ENCODE measurements at places on chromosomes 3 and 15.
A peak's percentile ranks its signal among the peaks of the same experiment; 100 is the strongest.

- peaks cover 19% of the 10 kb centered on the region for H3K4me1 ChIP-seq
- peak overlapping the region; percentile 51 for H3K4me3 ChIP-seq
- no peaks in the 10 kb centered on the region for H3K36me3 ChIP-seq
- no peaks in the 10 kb centered on the region for H3K27me3 ChIP-seq
Measured at GRCh38 chr3:127002195-127003174, 19.6 kb downstream of the PLXNA1 start.

- no peaks in the 10 kb centered on the region for H3K36me3 ChIP-seq
- H3K4me3 ChIP-seq: no peak overlapping the region
- no peaks in the 10 kb centered on the region for H3K27me3 ChIP-seq
- no peak overlapping the region for H3K27ac ChIP-seq
- H3K4me1 ChIP-seq: no peaks in the 10 kb centered on the region
- DNase-seq: no peak
Measured at GRCh38 chr3:150149651-150150051, 179.0 kb upstream of the PFN2 start.

DNA sequence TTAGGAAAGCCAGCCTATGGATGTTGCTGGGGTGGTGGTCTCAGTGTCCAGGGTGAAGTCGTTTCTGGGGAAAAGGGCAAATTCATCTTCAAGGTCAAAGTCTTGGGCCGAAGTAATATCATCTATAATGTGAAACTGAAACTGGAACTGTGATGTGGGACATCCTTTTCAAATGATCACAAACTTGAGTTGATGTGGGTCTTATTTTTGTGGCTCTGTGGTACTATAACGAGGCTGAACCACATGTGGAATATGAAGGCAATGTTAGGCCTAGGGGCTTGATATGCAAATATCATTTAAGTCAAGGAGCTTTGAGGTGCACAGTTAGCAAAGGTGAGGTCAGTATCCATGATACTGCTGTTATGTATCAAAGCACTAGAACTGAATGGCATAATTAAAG lies 1.5 kb upstream of the CD200R1L start:
- no peaks in the 10 kb centered on the region for H3K4me1 ChIP-seq
- no peak overlapping the region for H3K4me3 ChIP-seq
- no peak for DNase-seq
- H3K27ac ChIP-seq: no peak overlapping the region

- H3K4me3 ChIP-seq: no peak overlapping the region
- no peak overlapping the region for H3K27ac ChIP-seq
- H3K27me3 ChIP-seq: no peaks in the 10 kb centered on the region
- no peak for DNase-seq
- H3K4me1 ChIP-seq: no peaks in the 10 kb centered on the region
Measured at GRCh38 chr3:160968761-160969160, 136.4 kb downstream of the B3GALNT1 start.

DNA sequence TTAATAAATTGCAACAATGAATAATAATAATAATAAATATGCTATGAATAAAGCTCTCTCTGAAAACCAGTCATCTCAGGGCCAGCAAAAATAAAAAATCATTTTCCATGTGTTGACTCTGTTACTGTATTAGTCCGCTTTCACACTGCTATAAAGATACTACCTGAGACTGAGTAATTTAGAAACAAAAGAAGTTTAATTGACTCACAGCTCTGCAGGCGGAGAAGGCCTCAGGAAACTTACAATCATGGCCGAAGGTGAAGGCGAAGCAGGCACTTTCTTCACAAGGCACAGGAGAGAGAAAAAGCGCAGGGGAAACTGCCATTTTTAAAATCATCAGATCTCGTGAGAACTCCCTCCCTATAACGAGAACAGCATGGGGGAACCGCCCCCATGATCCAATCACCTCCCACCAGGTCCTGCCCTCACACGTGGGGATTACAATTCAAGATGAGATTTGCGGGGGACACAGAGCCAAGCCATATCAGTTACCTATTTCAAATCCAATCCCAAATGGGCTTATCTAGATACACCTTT lies 224.1 kb downstream of the IGSF11 start:
- no peaks in the 10 kb centered on the region for H3K27me3 ChIP-seq
- H3K4me3 ChIP-seq: no peak overlapping the region
- no peak for DNase-seq
- H3K36me3 ChIP-seq: no peaks in the 10 kb centered on the region

DNA sequence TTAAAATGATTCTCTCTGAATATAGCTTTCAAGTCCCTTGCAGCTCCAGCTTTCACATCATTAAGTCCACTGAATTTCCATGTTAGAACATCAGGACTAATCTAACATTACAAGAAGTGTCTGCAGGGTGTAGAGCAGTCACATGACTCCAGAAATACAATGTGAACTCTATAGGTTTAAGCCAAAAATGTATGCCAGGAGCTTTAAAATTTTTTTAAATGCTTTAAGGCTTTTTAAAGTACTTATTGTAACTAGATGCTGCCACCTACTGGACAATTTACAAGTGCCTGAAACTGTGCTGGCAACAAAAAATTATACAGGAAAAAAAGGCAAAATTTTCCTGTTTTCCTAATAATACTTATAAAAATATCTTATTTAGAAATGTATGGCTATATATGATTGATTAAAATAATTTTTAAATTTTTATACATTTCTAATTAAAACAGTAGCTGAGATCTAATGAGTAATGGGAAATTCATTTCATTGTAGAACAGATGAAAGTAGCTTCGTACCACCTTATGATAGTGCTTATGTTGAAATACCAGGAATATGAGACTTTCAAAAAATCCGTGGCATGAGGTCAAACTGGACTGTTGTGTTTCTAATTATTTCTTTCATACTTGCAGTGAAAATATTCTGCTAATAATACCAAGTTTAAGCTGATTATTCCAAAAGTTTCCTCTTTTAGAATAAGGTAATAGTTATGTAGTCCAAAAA lies 25.7 kb downstream of the FSIP1 start:
- no peaks in the 10 kb centered on the region for H3K36me3 ChIP-seq
- DNase-seq: no peak
- H3K4me3 ChIP-seq: no peak overlapping the region
- no peaks in the 10 kb centered on the region for H3K4me1 ChIP-seq
- H3K27me3 ChIP-seq: no peaks in the 10 kb centered on the region
- H3K27ac ChIP-seq: no peak overlapping the region

GRCh38 chr15:40108061-40108854 lies 421 bp downstream of the BMF start:
- peaks cover 10% of the 10 kb centered on the region for H3K4me1 ChIP-seq
- peak overlapping the region; percentile 87 for H3K4me3 ChIP-seq
- peak overlapping the region; percentile 91 for H3K27ac ChIP-seq
- H3K36me3 ChIP-seq: no peaks in the 10 kb centered on the region
- H3K27me3 ChIP-seq: no peaks in the 10 kb centered on the region
- no peak for DNase-seq

GRCh38 chr3:194871864-194872668 lies 186.4 kb downstream of the FAM43A start:
- no peak overlapping the region for H3K4me3 ChIP-seq
- H3K27ac ChIP-seq: peak overlapping the region; percentile 59
- H3K4me1 ChIP-seq: peaks cover 15% of the 10 kb centered on the region
- DNase-seq: no peak

DNA sequence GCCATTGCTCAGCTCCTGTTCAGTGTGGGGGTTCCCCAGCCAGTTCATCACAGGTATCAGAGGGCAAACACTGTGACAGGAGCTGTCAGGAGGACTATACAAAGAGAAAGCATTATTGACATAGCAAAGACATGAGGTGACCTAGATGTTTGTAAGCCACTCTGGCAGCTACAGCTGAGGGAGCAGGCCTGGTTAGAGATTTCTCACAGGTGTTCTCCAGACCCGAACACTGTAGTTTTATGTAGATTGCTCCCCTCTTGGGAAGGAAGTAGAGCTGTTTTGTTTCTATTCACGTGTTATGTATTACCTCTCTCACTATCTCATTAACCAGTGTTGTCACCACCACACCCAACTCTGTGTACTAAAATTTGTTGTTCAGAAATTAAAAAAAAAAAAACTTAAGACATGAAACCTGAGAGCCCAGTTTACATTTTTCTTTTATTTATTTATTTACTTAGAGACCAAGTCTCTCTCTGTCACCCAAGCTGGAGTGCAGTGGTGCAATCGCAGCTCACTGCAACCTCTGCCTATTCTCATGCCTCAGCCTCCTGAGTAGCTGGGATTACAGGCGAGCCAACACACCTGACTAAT lies 123.7 kb downstream of the RBPMS2 start:
- no peak overlapping the region for H3K4me3 ChIP-seq
- no peak overlapping the region for H3K27ac ChIP-seq
- H3K27me3 ChIP-seq: no peaks in the 10 kb centered on the region
- H3K4me1 ChIP-seq: no peaks in the 10 kb centered on the region

GRCh38 chr3:40464339-40465110 lies 7.4 kb downstream of the RPL14 start:
- no peak for DNase-seq
- H3K27me3 ChIP-seq: no peaks in the 10 kb centered on the region
- H3K27ac ChIP-seq: no peak overlapping the region
- H3K36me3 ChIP-seq: peaks cover 5% of the 10 kb centered on the region

- no peaks in the 10 kb centered on the region for H3K36me3 ChIP-seq
- no peak overlapping the region for H3K27ac ChIP-seq
- no peak overlapping the region for H3K4me3 ChIP-seq
- DNase-seq: no peak
- H3K27me3 ChIP-seq: no peaks in the 10 kb centered on the region
Measured at GRCh38 chr3:75338342-75338741, 325.8 kb upstream of the FRG2C start.

- DNase-seq: no peak
- no peaks in the 10 kb centered on the region for H3K36me3 ChIP-seq
- no peak overlapping the region for H3K4me3 ChIP-seq
- no peaks in the 10 kb centered on the region for H3K27me3 ChIP-seq
- peaks cover 12% of the 10 kb centered on the region for H3K4me1 ChIP-seq
Measured at GRCh38 chr3:4722103-4722502, 229.0 kb downstream of the ITPR1 start.

DNA sequence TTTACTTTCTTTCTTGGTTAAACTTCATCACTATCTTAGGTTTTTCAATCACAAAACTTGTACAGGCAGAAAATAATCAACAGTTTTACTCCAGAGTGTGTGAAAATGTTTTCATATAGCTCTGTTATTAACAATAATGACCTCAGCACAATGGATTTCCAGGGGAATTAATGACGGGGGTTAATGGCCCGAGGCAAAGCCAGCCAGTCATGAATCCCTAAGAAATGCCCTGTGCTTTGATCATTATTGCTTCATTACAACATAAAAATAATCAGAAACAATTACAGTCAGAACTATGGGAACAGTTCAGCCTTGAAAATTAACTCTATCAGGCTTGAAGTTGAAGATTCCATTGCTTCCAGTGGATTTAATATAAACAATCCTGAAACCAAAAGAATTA lies 875.4 kb downstream of the ROBO2 start:
- H3K4me1 ChIP-seq: no peaks in the 10 kb centered on the region
- H3K27ac ChIP-seq: no peak overlapping the region
- H3K27me3 ChIP-seq: no peaks in the 10 kb centered on the region
- no peaks in the 10 kb centered on the region for H3K36me3 ChIP-seq
- no peak overlapping the region for H3K4me3 ChIP-seq

DNA sequence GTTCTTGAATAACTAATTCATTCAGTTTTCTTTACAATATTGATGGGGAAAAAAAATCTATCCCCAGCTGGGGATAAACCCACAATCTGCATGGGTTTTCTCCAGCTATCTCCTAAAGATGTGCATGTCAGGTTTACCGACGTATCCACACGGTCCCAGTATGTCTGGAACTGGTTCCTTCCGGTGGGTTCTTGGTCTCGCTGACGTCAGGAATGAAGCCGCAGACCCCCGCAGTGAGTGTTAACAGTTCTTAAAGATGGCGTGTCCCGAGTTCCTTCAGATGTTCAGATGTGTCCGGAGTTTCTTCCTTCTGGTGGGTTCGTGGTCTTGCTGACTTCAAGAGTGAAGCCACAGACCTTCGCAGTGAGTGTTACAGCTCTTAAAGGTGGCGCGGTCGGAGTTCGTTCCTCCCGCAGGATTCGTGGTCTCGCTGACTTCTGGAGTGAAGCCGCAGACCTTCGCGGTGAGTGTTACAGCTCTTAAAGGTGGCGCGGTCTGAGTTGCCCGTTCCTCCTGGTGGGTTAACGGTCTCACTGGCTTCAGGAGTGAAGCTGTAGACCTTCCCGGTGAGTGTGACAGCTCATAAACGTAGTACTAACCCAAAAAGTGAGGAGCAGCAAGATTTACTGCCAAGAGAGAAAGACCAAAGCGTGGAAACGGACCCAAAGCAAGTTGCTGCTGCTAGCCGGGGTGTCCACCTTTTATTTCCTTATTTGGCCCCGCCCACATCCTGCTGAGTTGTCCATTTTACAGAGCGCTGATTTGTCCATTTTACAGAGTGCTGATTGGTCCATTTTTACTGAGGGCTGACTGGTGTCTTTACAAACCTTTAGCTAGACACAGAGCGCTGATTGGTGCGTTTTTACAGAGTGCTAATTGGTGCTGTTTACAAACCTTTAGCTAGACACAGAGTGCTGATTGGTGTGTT lies 195.1 kb upstream of the NR2F2 start:
- no peaks in the 10 kb centered on the region for H3K27me3 ChIP-seq
- H3K27ac ChIP-seq: no peak overlapping the region
- DNase-seq: no peak
- no peaks in the 10 kb centered on the region for H3K4me1 ChIP-seq
- H3K36me3 ChIP-seq: no peaks in the 10 kb centered on the region
- H3K4me3 ChIP-seq: no peak overlapping the region

GRCh38 chr3:101384426-101384825 lies 64.1 kb upstream of the IMPG2 start:
- H3K4me3 ChIP-seq: no peak overlapping the region
- no peaks in the 10 kb centered on the region for H3K27me3 ChIP-seq
- no peaks in the 10 kb centered on the region for H3K4me1 ChIP-seq
- H3K36me3 ChIP-seq: no peaks in the 10 kb centered on the region

DNA sequence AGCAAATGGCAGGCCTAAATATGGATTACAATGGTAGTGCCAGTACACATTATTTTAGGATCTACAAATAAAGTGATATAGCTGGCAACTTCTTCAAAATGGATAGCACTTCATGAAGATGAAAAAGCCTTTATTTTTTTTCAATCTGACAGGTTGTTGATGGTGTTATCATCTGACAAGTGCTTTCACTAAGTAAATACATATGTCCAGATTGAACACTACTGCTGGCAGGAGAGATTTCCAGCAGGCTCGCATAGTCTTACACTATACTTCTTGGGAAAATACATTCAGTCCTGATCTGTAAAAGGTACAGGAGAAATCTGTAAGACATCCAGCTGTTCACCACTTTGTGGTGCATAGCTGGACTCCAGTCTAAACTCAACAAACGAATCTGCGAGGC lies 50.9 kb upstream of the ALCAM start:
- DNase-seq: no peak
- no peaks in the 10 kb centered on the region for H3K36me3 ChIP-seq
- H3K27ac ChIP-seq: no peak overlapping the region
- no peaks in the 10 kb centered on the region for H3K27me3 ChIP-seq

- H3K27me3 ChIP-seq: no peaks in the 10 kb centered on the region
- H3K27ac ChIP-seq: no peak overlapping the region
- no peaks in the 10 kb centered on the region for H3K36me3 ChIP-seq
- no peak for DNase-seq
- no peaks in the 10 kb centered on the region for H3K4me1 ChIP-seq
Measured at GRCh38 chr3:117611211-117611610, 901.6 kb downstream of the TUSC7 start.

Data from breast epithelium (tissue), 4 donors.